ENCODE measurements at places on chromosomes 4 and X.

DNA sequence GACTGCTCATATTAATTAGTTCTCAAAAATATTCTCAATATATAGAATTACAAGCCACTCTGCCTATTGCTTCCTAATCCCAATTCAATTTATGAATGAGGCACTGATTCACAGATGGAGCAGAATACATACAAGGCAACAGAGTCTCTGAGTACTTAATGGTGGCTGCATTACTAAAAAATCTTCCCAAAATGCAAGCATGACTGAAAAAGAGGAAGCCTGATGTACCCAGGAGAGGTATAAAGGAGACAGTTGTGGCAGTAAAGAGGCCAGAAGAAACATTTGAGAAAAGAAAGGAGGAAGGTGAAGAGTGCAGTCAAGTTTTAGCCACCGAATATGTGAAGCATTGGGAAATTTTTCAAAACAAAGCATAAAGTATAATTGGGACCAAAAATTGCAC lies 163.2 kb upstream of the INTU start:
- no peak for DNase-seq

- DNase-seq, result no peak
Measured at GRCh38 chr4:82691431-82691830, 107.2 kb downstream of the SCD5 start.

DNA sequence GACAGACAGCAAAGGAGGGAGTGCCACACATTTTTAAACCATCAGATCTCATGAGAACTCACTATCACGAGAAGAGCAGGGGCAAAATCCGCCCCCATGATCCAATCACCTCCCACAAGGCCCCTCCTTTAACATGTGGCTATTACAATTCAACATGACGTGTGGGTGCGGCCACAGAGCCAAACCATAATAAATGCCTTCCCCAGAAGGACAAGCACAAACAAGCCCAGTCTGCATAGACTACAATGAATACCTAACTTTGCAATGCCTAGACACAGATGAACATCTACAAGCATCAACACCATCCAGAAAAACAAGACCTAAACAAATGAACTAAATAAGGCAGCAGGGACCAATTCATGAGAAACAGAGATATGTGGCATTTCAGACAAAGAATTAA lies 12.3 kb downstream of the ETDA start:
- DNase-seq, result no peak

- DNase-seq, result no peak
Measured at GRCh38 chrX:2498781-2499302, 1.9 kb downstream of the DHRSX start.

DNA sequence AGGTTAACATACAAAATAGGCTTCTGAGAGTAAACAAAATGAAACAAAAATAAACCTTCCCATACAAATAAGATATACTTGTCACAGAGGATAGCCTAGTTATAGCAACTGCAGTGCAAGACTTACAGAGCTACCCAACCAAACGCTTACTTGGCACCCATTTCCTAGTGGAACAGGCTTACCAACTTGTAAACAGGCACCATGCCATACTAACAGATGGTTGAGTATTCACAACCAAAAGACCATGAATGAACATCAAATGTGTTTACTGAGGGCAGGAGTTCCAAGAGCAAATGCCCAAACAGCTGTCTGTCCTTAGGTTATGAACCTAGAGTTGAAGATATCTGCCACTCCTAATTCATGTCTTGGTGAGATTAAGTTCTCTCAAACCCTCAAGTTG lies 2629.2 kb downstream of the PCDH7 start:
- DNase-seq, result no peak

- no peak for DNase-seq
Measured at GRCh38 chr4:99636422-99636821, 21.2 kb downstream of the C4orf54 start.

GRCh38 chr4:128686032-128686465 lies 123.5 kb upstream of the JADE1 start:
- no peak for DNase-seq

DNA sequence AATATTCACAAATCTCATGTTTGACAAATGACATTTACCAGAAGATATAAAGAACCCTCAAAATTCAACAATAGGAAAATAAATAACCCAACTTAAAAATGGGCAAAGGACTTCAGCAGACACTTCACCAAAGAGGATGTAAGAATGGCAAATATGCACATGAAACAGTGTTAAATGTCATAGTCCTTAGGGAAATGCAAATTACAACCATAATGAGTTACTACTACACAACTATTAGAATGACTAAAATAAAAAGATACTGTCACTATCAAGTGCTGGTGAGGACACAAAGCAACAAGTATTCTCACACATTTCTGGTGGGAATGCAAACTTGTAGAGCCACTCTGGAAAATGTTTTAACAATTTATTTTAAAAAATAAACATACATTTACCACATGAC lies 40.8 kb upstream of the NR0B1 start:
- no peak for DNase-seq

DNA sequence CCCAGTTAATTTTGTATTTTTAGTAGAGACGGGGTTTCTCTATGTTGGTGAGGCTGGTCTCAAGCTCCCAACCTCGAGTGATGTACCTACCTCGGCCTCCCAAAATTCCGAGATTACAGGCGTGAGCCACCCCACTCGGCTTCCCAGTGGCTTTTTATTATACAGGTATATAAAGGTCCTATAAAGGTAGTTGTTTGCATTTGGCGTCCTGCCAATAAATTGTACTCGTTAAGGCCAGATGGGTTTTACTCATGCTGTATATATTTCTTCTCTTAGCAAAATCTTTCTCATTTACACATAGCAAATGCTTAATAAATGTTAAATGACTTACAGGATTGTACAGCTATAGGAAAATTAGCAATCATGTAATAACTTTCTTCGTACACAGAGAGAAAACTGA lies 6.9 kb downstream of the SHROOM3 start:
- no peak for DNase-seq

DNA sequence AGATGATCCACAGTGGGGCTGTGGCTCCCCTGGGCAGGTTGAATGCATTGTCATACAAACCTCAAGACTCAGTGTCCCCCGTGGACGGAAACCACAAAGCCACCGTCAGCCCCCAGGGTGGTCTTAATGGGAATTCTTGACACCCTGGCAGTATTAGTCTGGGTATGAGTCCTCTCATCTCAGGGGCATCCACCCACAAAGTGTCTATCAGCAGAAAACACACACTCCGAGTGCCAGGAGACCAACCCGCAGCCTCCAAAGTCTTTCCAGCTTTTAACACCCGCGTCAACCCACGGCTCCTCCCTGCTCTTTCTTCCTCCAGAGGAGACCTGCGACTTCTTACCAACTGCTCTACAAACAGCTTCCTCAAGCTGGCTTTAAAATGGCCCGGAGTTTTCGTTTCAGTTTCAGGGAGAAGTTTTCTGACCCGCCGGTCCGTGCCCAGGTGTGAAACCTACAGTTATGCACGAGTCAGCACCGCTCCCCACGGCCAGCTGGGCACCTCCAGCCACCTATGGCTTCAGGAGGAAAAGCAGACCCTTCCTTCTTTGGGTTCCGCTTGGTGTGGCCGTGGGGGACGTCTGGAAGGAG lies 14.4 kb upstream of the ASMTL start:
- no peak for DNase-seq

DNA sequence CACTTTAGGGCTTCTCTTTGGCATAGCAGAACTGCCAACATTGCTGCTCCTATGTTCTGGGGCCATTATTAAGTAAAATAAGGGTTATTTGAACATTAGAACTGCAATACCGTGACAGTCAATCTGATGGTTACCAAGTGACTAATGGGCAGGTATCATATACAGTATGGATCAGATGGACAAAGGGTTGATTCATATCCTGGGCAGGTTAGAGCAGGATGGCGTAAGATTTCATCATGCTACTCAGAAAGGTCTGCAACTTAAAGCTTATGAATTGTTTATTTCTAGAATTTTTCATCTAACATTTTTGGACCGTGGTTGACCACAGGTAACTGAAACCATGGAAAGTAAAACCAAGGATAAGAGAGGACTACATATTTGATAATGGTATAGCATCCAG lies 40.9 kb downstream of the BRCC3 start:
- DNase-seq, result no peak

GRCh38 chr4:5827108-5828004 lies 65.5 kb downstream of the CRMP1 start:
- no peak for DNase-seq

DNA sequence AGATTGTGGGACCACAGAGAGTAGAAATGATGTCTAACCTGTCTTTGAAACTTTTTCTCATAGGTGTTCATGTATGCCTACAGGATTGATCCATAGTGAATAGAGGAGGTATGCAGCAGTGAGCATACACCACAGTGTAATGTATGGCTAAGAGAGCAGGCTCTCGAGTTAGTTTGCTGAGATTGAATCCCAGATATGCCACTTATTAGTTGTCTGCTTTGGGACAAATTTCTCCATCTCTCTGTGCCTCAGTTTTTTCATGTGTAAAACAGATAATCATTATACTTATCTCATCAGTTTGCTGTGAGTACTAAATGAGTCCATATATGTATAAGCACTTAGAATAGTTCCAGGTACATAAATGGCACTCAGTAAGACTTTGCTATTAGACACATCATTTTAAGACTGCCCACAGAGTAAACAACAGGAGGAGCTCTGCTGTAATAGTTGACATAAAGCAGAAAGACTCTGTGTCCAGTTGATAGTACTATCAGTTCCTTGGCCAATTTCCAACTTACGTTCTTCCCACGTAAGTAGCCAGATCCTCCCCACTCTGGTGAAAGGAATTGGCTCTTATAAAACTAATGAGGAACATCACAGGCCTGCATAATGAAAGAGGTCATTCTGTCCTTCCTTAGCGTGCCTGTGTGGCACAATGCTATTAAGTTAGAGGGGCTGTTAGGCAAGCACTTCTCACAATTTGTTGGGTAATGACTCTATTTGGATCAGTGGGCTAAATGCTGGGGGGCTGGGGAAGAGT lies 20.7 kb upstream of the RNF150 start:
- DNase-seq, result no peak

- DNase-seq, result no peak
Measured at GRCh38 chr4:89906777-89907521, 12.3 kb downstream of the MMRN1 start.

- DNase-seq, result no peak
Measured at GRCh38 chrX:96568071-96568470, 116.6 kb upstream of the DIAPH2 start.

DNA sequence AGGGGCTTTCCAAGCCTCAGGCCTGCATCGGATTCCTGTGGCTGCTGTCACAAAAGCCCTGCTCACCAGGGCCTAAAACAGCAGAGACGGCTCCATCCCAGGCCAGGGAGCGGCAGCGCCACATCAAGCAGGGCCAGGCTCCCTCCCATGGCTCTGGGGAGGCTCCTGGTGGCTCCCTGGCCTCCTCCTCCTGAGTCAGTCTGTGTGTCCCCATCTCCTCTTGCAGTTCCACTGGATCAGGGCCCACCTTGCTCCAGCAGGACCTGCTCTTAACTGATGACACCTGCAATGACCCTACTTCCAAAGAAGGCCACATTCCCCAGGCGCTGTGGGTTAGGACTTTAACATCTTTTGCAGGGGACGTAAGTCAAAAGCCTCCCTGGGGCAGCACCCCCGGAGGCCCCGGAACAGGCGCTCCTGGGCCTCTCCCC lies 51.9 kb downstream of the CPZ start:
- no peak for DNase-seq

GRCh38 chr4:139913398-139913990 lies 240.5 kb downstream of the MAML3 start:
- DNase-seq, result no peak

GRCh38 chr4:30875658-30876269 lies 155.6 kb downstream of the PCDH7 start:
- no peak for DNase-seq

- DNase-seq, result no peak
Measured at GRCh38 chr4:41360214-41360920, 103.6 kb downstream of the UCHL1 start.

DNA sequence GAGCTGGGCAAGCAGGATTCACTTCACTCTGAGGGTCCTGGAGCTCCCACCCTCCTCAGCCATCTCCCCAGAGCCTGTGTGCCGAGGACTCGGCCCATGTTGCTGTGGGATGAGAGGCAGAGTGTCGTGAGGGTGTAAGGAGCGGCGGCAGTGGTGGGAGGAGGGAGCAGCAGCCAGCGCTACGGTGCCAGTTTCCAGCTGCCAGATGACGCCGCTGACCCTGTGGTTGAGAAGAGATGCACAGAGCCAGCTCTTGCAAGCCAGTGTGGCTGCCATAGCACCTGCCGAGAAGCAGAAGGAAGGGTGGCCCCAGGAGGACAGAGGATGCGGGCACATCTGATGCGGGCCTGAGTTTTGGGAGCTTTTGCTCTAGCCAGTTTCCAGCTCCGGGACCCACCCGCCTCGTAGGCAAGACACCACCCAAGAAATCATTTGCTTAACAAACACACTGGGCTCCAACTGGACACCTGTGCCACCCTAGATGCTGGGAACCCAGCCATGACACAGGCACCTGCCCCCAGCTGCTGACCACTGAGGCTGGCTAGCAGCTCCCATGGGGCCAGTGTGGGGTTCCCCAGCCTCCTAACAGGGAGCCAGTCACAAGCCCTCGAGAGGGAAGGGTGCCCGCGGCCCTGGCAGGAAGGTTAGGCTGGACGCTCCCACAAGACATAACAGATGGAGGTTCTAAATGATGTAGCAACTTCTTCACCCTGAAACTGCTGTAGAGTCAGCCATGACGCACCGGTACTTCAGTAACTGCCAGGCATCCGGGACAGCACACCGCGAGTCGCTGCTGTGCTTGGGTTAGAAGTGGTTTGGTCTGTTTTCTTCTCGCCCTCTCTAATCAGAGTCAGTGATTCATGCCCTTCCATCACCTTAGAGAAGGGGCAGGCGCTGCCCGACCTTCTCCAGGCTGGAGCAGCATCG lies 8.9 kb downstream of the MSANTD1 start:
- no peak for DNase-seq

DNA sequence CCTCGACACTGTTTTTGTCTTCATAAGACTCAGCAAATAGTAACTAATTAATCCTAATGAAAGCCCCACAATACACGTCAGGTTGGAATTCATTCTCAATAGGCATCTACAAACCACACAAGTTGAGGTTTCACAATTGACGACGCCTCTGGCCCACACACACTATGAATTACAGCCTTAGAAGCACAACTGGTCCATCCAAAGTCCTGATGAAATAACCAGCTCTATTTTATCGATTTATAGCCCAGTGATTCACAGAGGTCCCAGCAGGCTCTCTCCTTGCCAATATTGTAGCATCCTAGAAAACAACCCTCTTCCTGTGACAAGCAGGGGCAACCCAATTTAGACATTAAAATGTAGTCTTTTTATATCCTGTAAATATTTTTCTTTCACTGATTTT lies 112.1 kb downstream of the NR3C2 start:
- no peak for DNase-seq

GRCh38 chrX:54208531-54208930 lies 25.5 kb upstream of the FAM120C start:
- no peak for DNase-seq

DNA sequence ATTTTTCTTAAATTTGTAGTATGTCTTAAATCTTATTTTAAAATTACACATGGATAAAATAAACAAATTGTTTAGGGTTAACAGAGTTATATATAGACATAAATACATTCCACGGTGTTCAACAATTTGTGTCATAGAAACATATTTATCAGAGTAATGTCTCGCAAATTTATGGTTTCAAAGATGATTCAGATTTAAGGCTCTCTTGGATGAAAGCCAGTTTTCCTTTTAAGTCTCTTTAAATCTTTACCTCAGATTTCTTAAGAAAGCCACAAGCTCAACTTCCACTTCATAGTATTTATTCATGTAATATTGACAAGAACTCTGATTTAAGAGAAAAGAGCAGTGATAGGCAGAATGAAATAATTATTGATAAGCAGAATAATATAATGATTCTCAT lies 1254.8 kb upstream of the ADGRL3 start:
- DNase-seq, result no peak
